Activated naive CD4-positive, alpha-beta T cell treated with anti-CD3 and anti-CD28 coated beads, Interleukin-2, amount 10 ng/mL, durations not matched to agents 7 days and 5 days (primary cell): ENCODE measurements at places on chromosomes 5 and 9.

GRCh38 chr9:75974016-75974766 lies 83.7 kb downstream of the PCSK5 start:
- DNase-seq = no peak

DNA sequence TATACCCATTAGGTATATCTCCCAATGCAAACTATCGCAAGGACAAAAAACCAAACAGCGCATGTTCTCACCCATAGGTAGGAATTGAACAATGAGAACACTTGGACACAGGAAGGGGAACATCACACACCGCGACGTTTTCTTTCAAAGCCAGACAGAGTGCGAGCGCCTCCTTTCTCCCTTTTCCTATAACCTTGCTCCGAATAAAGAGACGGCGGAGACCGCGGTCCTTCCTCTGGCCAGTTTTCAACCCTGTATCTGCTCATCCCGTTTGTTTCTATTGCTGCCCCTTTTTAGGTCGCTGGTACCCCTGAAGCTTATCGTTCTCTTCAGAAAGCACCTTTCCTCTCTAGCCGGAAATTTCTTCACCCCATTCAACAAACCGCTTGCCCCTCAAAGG lies 1.3 kb downstream of the LVRN start:
- no peak for DNase-seq

DNA sequence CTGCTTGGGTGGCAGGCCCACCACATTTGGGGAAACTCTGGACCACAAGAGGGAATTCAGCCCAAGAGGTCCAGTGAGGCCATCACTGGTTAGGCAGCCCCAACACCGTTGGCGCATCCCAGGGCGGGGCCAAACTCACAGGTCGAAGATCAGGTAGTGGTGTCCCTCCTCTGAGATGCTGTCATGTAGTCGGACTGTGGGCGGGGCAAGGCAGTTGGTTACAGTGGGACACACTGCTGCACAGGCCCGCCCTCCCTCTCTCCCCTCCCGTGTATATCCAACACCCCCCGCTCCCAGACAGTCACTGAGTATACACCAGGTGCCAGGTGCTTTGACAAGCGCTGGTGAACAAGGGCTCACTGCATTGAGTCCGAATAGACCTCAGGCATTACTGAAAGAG lies 32.1 kb downstream of the CAMK2A start:
- DNase-seq = no peak

DNA sequence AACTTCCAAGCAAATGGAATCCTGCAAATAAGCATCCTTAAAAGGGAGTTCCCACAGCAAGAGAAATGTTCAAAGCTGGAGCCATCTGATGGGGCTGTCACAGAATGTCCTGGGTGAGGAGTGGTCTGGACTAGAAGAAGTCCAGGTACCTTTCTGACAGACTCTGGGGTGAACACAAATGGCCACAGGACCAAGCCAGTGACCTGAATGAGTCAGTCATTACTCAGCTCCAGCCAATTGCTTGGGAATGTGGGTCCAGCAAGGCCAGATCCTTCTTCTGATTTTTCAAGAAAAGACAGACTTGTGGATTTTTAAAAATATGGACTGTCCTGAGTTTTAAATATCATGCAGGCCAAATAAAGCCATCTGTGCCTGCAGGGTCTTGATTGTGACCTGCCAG lies 30.1 kb downstream of the GALNT10 start:
- no peak for DNase-seq

GRCh38 chr9:129441852-129442251 lies 179.0 kb downstream of the C9orf50 start:
- DNase-seq = no peak

- DNase-seq = peak; percentile 32
Measured at GRCh38 chr5:65100911-65101631, 332.3 kb downstream of the CWC27 start.

DNA sequence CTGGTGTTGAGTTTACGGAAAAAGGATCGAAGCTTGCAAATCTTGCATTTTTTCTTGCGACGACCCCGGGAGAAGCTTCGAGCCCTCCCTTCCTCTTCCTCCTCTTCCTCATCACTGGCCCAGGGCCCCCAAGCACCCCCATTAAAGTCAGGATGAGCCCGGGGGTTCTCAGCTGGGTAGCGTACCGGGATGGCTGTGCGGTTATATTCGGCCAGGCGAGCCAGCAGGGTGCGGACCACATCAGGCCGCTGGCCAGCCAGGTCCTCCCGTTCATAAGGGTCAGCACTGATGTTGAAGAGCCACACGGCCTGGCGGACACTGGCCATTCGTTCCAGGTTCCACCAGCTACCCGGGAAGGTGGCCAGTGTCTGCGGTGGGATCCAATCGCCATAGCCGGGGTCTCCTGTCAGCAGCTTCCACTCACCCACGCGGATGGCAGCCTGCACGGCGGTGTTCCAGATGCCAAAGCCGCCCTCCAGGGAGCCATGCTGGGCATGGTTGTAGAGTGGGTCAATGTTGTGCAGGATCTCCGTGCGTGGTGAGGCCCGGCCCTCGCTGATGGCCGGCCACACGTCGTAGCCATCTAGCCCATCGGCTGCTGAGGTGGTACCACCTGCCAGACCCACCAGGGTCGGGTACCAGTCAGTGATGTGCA lies 5.3 kb downstream of the ARSI start:
- DNase-seq = no peak

DNA sequence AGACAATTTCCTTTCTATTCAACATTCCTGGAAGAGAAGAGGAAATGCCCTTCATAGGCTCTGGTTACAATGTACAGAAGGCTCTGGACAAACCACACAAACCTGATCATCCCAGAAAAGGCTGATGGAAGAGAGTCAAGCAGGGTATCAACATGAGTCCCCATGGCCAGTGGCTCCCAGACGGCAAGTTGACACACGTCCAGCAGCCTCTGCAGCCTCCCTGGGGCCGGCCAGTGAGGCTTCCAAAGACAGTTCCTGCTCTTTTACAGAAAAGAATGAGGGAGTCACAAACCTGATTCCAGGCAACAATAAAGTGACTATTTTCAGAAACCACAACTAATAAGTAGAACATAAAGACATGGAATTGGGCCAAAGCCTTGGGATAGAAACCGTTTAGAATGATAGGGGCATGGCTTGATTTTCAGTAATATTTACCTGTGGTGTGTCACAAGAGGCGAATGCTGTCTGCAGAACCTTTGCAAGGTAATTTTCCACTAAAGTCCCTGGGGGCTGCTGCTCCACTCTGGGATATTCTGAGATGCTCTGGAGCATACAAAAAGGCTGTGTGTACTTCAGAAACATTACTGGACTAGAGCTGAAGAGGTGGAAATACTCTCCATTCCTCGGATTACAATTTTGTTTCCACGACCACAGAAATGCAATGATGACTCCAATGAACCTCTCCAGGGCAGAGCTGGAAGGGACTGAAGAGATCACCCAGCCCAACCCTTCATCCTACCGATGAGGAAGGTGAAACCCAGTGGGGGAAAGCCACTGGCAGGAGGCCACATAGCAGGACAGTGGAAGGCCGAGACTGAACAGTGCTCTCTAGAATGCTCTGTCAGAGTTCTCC lies 10.4 kb downstream of the MED27 start:
- no peak for DNase-seq

- DNase-seq = no peak
Measured at GRCh38 chr5:92769978-92770377, 811.0 kb downstream of the NR2F1-AS1 start.

DNA sequence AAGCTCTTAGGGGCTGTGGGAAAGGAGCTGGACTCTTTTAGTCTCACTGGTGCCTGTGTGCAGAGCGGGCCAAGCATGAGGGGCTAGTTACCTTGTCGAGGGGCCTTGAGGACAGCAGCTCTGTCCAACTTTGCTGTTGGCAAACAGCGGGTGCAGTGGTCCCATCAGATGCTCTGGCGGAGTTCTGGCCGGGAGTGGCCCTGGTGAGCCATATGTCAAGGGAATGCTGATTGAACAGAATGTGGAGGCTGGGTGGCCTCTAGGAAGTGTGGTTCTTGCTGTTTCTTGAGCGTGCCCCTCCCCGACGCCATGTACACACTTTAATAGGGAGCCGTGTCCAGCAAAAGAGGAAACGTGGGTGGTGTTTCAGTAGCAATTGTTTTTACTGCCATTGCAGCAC lies 3.6 kb upstream of the ADAMTS2 start:
- DNase-seq = no peak

DNA sequence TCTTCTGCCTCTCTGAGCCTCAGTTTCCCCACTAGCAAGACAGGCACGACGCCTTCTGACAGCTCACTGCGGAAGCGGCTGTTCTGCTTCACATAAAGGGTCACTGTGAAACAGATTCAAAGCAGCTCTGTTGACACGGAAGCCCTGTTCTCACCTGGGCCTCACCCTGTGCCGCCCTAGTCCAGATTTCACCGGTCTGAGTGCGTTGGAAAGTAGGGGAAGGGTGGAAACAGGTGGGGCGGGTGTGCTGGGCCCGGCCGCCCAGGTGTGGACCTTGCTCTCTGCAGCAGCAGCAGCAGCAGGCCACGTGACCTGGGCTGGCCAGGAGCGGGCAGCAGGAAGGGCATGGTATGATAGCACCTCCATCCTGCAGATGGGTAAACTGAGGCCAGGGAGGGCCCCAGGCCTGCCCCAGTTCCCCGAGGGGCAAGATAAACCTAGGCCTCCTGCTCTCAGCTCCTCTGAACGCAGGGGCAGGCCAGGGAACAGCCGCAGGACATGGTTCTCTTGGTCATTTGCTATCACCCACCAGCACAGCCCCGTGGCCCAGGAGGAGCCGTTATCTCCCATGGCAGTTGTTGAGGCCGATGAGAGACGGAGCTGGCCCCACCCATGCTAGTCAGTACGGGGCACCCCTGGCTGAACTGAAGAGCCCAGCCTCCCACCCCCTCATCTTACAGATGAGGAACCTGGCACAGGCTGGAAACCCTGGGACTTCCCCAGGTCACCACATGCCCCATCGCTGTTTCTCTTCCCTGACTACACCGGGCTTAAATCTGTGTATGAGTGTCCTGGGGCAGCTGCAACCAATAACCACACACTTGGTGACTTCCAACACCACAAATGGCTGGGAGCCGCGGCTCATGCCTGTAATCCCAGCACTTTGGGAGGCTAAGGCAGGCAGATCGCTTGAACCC lies 12.1 kb downstream of the PTGES2 start:
- DNase-seq = no peak

DNA sequence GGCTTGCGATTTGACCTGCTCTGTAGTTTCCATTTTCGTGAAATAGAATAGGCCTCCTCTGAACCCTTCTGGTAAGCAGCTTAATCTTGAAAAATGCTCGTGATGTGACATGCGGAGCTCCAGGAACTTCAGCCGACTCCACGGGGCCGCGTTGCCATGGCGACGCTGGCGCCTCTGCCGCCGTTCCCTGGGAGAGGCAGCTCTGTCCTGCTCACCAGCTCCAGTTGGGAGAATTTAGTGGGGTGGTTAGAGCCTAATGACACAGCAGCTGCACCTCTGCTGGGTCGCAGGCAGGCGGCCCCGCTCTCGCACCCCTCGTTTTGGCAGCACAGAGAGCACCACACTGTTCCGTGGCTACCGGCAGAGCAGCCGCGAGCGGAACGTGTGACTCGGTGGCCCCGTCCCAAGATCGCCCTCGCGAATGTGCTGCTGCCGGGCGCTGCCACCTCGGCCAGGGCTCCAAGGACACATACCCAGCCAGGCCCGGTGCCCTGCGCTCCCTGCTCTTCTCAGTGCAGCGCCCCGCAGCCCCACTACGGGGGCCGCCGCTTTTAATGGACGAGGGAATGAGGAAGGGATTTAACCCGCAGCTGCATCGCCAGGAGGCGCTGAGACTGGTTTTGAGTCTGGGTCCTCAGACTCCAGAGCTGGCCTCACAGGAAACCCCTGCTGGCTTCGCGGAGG lies 131.2 kb upstream of the LMX1B start:
- DNase-seq = no peak

GRCh38 chr9:16182784-16183183 lies 629.9 kb downstream of the CCDC171 start:
- no peak for DNase-seq

DNA sequence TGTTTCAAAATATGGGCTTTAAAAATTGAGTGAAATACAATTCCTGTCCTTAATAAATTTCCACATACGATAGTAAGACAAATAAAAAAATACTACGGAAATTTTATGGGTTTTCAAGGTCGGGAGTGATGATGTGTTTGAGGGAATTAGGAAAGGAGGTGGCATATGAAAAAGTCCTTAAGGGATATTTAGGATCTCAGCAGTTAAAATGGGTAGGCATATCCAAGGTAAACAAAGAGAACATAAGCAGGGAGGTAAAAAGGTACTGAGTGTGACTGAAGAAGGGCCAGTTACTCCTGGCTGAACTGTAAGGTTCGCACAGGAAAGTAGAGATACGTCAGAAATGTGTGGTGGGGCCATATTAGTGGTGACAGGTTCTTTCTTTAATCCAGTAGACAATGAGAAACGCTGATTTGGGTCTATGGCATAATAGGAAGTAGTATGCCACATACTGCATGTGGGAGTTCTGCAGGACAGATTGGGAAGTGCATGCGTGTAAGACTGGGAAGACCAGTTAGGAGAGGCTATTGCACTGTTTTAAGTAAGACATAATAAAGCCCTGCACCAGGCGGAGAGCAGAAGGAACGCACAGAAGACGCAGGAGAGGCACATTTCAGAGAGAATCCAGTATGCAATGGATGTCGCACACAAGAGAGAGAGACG lies 937 bp upstream of the HMGCR start:
- DNase-seq = no peak
